ENCODE measurements at places on chromosomes 7 and 10.

- no peak for DNase-seq
Observed at GRCh38 chr10:99743841-99744240, 11.8 kb downstream of the CUTC start.

DNA sequence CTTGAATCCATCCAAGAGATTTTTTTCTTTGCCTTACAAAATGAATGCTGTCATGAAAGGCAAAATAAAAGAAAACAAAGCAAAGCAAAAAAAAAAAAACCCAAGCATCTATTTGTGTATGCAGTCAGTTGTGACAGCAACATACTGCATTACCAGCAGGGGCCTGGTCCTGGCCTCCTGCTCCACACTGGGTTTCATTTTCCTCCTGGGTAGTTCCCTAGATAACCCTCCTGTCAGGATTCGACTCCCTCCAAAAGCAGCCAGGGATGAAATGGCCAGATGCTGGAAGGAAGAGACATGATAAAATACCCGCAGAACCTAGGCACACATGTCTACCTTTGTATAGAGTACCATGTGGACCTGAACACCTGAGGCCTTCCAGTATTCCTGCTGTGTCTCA, 148.6 kb downstream of the NRCAM start:
- no peak for DNase-seq

DNA sequence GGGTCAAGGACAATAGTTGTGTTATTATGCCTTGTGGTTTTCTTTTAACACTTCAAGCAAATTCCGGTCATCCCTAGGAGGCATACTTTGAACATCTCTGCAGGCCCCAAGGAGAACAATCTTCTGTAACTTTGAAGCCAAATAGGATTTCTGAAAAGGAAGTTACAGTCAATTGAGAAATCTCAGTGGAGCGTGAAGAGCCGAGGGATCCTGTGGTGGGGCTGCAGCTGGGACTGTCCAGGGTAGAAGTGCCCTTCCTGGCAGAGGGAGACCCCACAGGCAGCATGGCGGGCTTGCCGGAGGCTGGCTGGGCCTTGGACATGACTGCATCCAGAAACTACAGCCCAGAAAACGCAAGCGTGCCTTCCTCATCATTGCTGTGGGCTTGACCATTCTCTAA, 179.7 kb downstream of the PTPN20 start:
- DNase-seq, result no peak

GRCh38 chr7:26409661-26410547, 118.2 kb downstream of the SNX10 start:
- no peak for DNase-seq

DNA sequence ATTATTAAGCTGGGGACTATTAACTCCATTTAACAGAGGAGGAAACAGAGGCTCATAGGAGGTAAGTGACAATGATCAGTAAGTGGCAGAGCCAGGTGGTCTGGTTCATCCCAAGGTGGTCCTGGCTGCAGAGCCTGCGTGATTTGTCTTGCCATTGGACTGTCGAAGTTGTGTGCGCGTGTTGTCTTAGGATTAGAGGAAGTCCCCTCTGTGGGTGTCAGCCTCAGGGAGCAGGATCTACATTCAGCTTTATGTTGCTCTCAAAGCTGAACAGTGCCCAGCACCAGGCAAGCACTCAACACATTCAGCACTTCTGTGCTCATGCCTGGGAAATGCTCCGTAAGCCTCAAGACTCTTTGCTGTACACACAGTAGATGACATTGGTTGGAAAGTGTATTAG, 139.5 kb downstream of the HERPUD2 start:
- no peak for DNase-seq

GRCh38 chr7:27262121-27262520, 19.5 kb downstream of the EVX1 start:
- no peak for DNase-seq

GRCh38 chr10:49111320-49111698, 4.0 kb downstream of the VSTM4 start:
- DNase-seq, result no peak

- DNase-seq, result no peak
Observed at GRCh38 chr7:36562121-36562520, 162.2 kb downstream of the AOAH start.

- no peak for DNase-seq
Observed at GRCh38 chr7:37248396-37248861, 200.2 kb downstream of the ELMO1 start.

GRCh38 chr10:31762316-31762715, 166.3 kb downstream of the ARHGAP12 start:
- no peak for DNase-seq

- no peak for DNase-seq
Observed at GRCh38 chr7:69062020-69062765, 536.1 kb upstream of the AUTS2 start.

GRCh38 chr7:142519079-142520078, 229.9 kb upstream of the PRSS1 start:
- no peak for DNase-seq

DNA sequence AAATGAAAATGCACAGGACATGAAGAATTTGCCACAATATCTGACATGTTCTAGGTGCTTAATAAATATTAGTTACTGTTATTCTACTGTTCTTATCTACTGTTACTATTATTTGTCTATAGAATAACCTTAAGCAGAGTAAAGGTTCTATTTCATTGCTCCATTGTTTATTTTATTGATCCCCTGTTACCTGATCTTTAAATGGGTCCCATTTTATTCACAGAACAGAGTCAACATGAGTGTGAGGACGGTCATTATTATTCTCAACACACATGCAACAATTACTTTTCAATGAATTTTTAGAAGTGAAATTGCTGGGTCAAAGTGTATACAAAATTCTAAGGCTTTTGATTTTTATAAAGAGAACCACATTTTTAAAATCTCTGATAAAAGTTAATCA, 186.9 kb downstream of the AHR start:
- DNase-seq, result no peak

GRCh38 chr10:132612571-132613504, 75.3 kb downstream of the INPP5A start:
- DNase-seq, result no peak

DNA sequence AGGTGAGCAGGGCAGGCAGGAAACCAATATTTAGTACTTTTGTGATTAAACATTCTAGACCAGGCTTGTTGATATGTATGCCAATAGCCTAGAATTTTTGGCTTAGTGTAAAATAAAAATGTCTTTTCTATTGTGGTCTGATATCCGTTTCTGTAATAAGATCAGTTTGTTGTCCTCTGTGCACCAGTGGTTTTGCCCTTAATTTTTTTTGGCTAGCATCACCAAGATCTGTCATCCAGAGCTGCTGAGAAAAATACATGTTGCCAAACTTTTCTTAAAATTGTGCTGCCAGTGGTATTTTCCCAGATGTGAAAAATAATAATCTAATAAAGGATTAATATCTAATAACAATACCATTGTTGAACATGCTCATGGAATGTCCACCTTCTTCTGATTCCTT, 115.6 kb downstream of the TWIST1 start:
- no peak for DNase-seq

GRCh38 chr10:108911814-108912541, 1011.3 kb downstream of the XPNPEP1 start:
- no peak for DNase-seq

- no peak for DNase-seq
Observed at GRCh38 chr7:27991006-27991528, 189.5 kb downstream of the JAZF1 start.

DNA sequence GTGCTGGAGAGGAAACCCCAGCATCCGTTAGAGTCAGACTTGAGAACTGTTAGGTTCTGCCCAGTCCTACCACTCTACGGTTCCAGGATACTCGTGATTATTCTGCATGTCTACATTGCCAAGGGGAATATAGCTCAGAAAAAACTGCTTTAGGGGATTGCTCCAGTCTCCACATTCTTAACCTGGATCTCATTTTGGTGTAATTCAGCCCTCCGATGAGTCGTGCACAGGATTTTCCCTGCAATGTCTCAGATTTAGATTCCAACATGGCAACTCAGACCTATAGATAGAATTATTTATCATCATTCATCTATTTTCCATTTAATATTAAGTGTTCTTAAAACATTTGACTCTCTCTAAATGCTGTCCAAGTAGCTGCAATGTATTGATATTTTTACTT, 121.1 kb upstream of the ZEB1 start:
- DNase-seq, result no peak

DNA sequence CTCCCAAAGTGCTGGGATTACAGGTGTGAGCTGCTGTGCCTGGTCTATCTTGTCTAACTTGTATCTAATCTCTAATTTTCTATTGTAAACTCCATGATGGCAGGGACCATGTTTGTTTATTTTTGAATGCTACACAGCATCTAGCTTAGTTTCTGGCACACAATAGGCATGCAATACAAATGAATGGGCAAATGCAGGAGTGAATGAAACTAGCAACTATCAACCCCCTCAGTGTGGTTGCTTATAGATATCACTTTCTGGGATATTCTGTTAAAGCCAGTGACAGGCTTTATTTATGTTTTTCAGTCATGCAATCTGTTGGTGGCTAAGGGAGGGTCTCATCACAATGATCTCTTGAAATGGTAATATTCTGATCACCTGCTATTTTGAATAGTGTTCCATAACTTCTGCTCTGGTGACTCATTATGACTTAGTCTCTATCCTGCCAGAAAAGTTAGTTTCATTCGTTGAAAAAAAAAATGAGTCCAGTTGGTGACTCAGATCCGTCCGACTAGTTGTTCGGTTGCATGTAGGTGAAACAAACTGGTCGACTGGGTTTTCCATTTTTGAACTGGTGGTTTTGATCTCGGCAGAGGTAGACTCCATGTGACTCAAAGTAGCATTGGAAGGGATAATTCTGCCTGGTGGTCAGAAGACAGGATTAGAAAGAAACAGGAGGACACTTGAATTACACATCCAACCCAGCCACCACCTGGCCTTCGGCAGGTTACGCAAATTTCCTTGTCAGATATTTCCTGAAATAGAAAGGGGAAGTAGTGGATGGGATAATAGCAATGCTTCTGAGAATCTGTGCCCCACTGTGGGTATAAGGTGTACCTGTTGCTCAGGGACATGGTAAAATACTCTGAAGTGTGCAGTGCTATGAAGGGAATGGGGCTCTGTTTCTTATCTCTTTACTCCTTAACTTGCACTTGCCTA, 76.8 kb downstream of the GATA3 start:
- no peak for DNase-seq

DNA sequence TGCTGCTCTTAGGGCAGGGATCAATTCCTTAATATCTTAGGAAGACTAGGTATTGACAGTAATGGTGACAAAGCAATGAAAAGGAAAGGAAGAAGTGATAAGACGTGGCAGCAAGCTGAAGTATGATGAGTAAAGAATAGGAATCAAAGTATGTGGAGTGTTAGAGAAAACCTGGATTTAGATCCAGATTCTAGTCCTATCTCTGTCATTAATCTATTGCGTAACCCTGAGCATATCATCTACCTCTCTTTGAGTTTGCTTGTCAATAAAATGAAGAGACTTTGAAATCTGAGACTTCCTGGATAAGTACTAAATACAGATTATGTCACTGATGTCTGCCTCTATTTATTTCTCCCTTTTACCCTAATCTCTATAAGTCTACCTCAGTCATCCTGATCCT, 89.2 kb downstream of the PTEN start:
- DNase-seq, result no peak

DNA sequence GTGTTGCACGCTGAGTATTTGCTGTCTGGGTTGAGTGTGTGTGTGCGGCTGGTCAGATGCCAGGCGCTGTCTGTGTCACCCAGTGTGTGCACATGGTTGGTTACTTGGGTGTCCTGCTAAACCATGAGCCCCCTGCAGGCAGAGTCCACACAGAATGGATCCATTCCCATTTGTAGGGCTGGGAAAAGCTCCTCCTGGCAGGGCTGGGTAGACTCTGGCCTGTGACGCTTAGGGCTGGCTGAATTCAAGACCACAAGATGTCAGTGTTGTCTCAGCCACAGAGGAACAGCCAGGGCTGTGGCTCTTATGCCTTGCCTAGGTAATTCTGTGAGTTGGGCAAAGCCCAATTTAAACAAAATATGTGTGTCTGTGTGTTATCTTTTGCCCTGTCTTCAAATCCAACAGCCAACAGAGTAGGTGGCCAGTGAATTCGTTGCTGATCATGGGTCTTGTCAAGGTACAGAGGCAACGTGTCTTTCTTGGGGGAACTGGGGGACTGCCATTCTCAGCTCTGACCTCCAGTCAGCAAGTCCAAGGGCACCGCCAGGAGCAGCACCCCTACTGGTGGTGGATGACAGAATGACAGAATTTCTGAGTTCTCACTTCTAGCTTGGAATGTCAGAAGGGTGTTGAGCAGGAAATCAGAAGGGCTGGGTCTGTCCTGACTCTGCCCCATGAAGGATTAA, 285.1 kb downstream of the CCSER2 start:
- DNase-seq, result no peak

GRCh38 chr7:70634071-70634470, 497.9 kb upstream of the GALNT17 start:
- no peak for DNase-seq

Data from activated T-helper 1 cell treated with anti-CD3 and anti-CD28 coated beads, Interleukin-2, amount 50 U/mL, for 16 hours (primary cell).